ENCODE measurements at places on chromosomes 5 and 9.
A peak's percentile ranks its signal among the peaks of the same experiment; 100 is the strongest.

- no peak for ATAC-seq
These were observed 273.4 kb upstream of the ISL1 start for GRCh38 chr5:51109786-51110410.

DNA sequence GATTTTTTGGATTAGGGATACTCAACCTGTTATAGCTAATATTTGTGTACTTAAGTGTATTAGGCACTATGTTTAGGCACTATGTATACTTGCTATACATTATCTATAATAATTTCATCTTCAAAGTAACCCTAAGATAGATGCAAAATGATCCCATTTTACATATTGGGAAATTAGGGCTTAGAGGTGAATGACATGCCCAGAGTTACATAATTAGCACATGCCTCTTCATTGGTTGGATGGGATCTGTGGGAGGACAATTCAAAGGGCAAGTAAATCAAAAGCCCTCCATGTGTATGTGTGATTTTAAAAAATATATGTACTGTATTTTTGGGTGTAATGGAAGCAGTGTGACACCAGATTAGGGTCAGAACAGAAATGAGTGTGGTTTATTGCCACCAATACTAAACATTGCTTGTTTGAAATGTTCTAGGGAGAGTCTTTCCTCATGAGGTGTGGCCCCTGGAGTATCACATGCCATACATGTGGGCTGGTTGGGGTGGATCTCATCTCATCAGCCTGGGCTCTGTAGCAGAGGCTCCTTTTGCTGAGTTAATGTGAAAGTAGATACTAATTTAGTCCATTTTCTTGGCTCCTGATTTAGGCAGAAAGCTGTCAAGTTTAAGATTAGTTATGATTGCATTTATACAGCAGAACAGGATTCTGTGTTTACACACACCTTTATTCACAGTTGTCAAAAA, 5.5 kb downstream of the C9orf85 start:
- ATAC-seq = no peak

DNA sequence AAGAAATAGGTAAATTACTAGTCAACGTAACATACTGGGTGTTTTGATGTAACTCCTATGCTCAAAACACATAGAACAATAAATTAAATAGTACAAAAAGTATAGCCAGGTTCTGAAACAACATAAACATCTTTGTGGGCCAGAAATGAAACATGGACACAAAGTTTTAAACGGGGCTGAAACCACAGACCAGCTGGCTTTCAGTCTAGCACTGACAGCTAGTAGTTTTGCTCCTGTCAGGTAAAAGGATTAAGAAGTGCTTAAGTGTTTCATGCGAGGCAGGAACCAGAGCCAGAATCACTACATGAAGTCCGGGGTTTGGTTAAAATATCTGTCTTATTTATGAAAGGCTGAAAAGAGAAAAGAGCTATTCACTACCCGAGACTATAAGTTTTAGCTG, 19.5 kb downstream of the DCAF10 start:
- ATAC-seq = no peak

GRCh38 chr5:138391859-138392386, 39.4 kb downstream of the KDM3B start:
- ATAC-seq = no peak

DNA sequence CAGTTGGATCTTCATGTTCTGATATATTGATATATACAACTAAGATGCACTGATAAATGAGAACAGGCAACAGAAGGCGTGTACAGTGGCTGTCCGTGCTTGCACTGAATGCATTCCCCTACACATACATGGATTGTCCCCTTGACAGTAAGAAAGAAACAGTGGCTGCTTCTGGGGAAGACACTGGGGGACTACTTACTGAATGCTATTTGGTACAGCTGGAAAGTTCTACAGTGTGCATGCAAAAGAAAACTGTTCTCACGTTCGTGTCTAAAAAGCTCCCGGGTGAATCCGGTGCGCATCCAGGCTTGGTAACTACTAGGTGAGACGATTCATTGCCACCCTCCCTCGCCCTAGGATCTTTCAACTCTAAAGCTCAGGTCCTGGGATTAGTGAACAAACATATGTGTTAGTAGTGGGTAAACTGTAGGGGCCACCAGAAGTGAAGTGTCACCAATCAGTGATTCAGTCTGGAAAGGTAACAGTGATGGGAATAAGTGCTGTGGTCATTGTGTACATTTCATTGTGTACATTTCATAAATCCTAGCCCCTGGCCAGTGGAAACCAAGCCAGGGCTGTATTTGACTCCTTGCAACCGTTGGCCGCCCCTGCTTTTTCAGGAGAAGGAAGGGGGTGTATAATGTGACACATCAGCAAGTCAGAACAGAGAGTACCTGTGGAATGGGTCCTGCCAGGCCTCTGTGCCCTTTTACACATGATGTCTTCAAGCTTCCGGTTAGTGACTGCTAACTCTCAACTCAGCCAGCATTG, 46.3 kb upstream of the BOD1 start:
- no peak for ATAC-seq

DNA sequence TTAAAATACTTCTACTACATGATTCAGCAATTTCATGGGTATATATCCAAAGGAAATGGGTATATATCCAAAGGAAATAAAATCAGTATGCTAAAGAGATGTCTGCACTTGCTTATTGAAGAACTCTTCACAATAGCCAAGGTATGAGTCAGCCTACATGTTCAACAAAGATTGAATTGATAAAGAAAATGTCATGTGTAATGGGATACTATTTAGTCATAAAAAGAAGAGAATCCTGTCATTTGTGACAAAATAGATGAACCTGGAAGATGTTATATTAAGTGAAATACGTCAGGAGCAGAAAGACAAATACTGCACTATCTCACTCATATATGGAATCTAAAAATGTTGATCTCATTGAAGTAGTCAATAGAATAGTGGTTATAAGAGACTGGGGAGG, 944.5 kb upstream of the CTNND2 start:
- no peak for ATAC-seq

GRCh38 chr5:45800331-45800730, 104.2 kb upstream of the HCN1 start:
- no peak for ATAC-seq

DNA sequence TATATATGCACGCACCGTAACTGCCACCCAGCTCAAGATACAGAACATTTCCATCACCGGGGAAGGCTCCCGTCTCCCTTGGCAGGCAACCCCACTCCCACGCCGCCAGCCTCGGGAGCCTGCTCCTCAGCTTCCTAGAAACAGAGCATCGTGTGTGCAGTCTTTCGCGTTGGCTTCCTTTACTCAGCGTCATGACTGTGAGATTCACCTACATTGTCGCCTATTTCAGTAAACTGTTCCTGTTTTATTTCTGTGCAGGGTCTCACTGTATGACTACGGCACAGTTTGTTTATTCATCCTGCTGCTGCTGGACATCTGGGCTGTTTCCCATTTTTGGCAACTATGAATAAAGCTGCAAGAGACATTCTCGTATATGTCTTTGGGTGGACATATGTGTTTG, 90.7 kb downstream of the STK10 start:
- ATAC-seq = no peak

GRCh38 chr5:157542282-157543000, 33.1 kb downstream of the ADAM19 start:
- no peak for ATAC-seq

- ATAC-seq = no peak
These were observed 436.0 kb downstream of the ZNF608 start for GRCh38 chr5:124310453-124310852.

DNA sequence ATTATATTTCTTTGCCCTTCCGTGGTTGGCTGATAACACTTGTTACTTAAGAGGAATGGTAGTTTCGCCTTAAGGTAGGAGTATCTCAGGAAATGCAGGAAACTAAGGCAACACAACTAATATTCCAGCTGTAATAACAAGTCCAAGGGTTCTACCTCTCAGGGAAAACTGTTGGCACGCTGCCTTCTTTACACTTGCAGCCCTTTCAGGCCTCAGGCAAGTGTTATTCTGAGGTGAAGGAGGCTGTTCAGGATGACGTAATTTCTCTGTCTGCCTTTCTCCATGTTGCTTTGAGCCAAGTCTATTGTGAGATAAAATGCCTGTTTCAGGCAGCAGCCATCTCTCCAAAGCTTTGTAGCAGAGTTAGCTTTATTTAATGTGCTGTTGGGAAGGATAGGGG, 38.0 kb downstream of the VCAN start:
- no peak for ATAC-seq

- peak; percentile 27 for ATAC-seq
These were observed 1.9 kb downstream of the UGCG start for GRCh38 chr9:111898331-111899096.

GRCh38 chr9:84899326-84899725, 229.8 kb downstream of the NTRK2 start:
- no peak for ATAC-seq

GRCh38 chr9:91382298-91382697, 20.6 kb upstream of the AUH start:
- no peak for ATAC-seq

DNA sequence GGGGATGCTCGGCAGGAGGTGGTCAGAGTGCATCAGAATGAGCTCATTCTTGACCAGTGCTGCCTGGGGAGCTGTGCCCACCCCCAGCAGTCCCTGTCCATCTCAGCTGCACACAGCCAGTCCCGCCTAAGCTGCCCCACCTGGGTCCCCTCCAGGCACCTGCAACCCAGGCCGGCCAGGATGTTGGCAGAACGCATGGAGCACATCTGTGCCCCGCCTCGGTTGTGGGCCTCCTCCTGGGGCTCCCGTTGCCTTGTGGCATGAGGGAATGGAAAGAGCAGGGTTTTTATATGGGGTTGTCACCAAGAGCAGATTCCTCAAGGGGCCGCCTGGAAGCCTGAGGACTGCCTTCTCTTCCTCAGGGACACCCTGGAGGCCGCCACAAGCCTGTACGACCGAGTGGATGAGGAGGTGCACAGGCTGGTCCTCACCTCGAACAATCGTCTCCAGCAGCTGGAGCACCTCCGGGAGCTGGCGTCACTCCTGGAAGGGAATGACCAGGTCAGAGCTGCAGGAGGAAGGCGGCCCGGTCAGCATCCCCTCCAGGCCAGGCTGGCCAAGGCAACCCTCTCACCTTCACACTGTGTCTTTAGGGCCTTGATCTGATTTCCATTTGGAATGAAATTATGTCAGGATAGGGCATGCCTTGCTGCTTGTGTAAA, 34.8 kb upstream of the LRRC14B start:
- no peak for ATAC-seq
